ENCODE measurements at places on chromosomes 3 and 15.
A peak's percentile ranks its signal among the peaks of the same experiment; 100 is the strongest.

DNA sequence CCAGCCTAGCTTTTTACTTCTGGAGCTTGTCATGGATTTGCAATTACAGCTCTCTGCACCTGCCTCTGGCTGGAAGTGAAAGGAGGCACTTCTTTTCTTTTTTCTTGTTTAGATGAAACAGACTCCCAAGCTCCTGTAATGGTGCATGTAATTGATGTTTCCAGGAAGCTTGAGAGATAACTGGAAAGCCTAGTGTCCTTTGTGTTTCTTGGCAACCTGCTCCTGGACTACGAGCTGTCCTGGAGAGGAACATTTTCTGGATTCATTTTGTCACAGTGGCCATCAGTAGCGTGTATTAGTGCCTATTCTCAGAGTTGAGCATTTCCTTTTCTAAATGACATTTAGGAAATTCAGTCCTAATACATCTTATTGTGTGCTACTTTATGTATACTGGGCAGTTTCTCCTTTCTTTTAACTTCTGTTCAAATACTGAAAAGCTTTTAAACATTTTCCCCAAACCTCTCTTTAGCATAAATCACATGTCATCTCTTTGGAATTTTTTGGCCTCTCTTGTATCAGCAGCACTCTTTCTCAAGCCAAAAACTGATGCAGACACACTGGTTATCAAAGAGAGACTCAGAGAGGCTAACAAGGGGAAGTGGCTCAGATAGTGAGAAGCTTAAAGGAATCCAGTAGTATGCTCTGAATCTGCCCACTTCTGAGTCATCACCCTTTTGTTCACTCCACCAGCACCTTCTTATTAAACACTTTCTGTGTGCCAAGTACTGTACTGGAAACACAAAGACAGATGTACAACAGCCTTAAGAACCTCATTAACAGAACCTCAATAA lies 62.6 kb upstream of the SLC2A2 start:
- DNase-seq: peak; percentile 76

DNA sequence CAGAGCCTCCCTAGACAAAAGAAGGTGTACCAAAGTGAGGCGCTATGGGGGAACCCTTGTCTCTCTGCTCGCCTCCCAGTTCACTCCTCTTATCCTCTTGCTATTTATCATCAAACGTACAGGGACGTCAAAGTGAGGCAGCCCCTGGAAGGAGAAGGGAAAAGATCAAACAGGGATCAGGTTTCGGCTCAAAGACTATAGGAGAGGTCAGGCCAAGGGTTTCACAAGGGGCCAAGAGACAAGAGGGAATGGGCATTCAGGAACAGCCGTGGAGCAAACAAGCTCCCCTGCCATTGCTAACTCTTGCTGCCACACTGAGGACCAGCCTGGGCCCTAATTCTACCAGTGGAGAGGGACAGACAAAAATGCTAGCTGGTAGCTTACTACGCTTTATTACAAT lies 168.7 kb downstream of the GREM1 start:
- DNase-seq: no peak

- DNase-seq: no peak
Observed at GRCh38 chr3:143035466-143036211, 34.3 kb downstream of the U2SURP start.

GRCh38 chr15:52491472-52491871 lies 37.2 kb downstream of the MYO5A start:
- no peak for DNase-seq

- DNase-seq: no peak
Observed at GRCh38 chr3:128160661-128161060, 7.4 kb downstream of the EEFSEC start.

GRCh38 chr3:94378322-94378721 lies 315.5 kb downstream of the NSUN3 start:
- no peak for DNase-seq

- DNase-seq: no peak
Observed at GRCh38 chr3:9119331-9119730, 130.1 kb downstream of the SRGAP3 start.

Measured in HS-27A (cell line).